ENCODE measurements at places on chromosomes 1 and 21.

DNA sequence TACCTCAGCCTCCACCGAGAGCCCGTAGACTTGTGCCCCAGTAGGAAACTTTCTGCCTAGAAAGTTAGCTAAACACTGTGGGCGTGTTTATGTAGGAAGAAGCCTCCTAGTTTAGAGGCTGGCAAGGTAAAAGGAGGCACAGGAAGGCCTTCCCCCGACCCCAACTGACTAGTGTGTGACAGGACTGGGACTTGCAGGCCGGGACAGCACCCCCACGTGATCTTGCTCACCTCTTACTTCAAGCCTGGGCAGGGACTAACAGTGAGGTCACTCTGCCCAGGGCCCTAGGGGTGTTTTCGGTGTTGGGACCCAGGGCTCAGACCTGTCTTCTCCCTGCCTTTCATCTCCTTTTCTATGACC lies 392 bp upstream of the TAGLN2 start:
- DNase-seq = no peak

GRCh38 chr1:3477241-3477995 lies 23.0 kb downstream of the ARHGEF16 start:
- DNase-seq = no peak

- DNase-seq = no peak
Measured at GRCh38 chr1:110190282-110190929, 19.7 kb upstream of the KCNC4 start.

- DNase-seq = no peak
Measured at GRCh38 chr1:53380296-53380695, 52.4 kb upstream of the LRP8 start.

GRCh38 chr1:18032172-18032859 lies 75.3 kb upstream of the IGSF21 start:
- no peak for DNase-seq

DNA sequence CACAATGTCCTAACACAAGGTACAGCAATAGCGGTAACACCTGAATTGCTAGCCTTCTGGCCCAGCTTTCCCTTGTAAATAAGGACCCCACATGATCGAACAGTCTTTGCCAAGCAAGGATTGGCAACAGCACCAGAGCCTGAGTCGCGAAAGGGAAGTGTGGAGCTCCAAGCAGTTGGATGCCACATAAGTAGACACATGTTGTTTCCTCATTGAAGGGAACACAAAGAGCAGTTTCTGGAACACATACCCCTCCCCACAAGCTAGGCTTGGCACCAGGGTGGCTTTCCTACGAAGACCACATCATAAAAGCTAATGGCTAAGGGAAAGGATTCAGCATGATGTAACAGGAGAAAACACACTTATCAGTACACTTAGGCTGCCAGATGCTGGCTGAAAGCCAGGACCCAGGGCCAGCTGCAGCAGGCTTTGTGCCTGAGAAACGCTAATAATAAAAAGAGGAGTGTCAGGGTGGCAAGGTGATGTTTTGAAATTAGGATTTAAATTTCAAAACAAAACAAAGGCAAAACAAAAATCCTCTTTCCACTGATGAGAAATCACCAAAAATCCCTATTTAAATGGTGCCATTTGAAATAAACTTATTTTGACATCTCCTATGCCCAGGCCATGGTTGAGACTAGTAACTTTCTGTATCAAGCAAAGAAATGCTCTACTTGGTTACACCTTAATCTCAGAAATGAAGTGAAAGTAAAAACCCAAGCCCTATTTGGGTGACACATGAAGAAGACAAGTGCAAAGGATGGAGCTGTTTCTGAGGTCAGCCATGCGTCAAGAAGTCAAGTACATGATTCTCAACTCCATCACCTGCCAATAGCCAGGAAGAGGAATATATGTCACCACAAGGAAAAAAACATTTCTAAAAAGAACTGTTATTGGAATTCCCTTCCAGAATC lies 11.9 kb upstream of the CPLANE2 start:
- DNase-seq = no peak

DNA sequence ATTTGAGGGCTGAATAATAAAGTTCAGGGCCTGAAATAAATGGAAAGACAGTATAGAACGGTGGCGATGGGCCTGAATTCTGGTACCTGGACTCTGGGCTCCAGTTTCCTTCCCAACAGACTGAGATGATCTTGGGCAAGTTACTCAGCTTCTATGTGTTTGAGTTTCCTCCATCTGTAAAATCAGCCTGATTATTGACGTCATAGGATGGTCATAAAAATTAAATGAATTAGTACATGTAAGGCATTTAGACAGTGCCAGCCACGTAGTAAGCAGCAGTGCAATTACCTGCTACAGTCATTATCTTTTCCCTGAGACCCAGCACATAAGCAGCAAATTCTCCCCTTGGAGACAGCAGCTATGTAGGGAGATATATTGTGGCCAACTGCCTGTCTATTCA lies 260.9 kb downstream of the NTNG1 start:
- DNase-seq = no peak

DNA sequence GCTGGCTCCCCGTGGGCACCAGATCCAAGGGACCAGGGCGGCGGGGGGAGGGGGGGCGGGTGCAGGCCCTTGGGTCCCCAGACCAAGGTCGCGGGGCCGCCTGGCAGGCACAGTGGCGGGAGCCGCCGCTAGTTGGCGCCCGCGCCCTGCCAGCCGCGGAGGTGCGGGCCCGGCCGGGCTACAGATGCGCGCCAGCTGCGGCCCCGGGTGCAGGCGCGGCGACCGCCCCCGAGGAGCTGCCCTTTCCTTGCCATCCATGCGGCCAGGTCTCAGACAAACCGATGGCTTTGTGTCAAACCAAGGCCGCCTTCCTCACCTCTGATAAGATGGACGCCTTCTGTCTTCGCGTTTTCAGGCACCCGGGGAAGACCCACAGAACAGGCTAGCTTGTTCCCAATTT lies 2.2 kb upstream of the RUNX3 start:
- DNase-seq = no peak

GRCh38 chr1:217333939-217334338 lies 297.0 kb downstream of the GPATCH2 start:
- DNase-seq = no peak

- no peak for DNase-seq
Measured at GRCh38 chr21:42426424-42426823, 22.7 kb downstream of the UBASH3A start.

DNA sequence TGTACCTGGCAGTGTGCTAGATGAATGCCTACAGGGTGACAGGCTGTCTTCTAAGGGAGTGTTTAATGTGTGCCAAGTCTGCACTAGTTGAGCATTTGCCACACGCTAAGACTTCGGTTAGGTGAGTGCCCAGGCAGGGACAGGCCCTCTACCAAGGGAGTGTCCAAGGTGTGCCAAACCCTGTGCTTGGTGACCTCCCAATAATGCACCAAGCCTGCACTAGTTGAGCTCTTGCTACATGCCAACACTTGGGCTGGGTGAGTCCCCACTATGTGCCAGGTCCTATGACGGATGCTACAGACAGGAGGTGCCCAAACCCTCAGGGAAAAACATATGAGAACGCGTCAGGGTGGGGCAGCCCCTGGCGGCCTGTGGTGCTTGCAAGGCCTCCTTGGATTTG lies 10.8 kb downstream of the SLC6A9 start:
- no peak for DNase-seq

GRCh38 chr1:167880580-167881021 lies 33.3 kb downstream of the ADCY10 start:
- no peak for DNase-seq

DNA sequence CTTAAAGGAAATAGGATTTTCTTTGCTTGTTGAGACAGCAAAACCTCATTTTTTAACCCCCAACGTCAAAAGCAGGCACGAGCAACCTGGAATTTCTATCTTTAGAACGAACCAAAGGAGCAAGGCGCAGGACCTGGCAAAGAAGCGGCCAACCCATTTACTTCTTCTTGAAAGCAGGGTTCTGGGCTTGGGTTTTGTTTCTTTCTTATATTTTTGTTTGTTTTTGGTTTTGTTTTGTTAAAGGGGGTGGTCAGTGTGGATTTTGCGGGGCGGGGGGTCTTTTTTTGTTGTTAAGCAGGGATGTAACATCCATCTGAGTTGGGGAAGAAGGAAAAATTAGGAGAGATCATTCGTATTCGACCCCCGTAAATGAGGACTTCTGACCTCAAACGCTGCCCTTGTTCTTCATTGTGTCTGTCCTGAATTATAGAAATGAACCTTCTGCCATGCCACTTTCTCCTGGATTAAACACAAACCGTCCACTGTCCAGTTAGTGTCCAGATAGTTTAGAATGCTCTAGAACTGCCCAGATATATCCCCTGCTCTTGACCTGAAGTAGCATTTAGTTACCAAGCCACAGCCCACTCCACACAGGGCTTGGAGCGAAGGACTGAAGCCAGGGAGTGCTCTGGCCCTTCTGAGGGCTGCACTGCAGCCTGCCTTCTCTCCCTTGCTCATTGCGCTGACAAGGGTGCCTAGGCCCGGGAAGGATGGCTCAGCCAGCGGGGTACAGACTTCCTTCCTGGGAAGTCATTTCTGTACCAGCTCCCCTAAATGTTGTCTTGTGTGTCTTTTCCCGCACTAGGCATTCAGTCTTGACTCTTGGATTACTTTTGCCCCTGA lies 909 bp upstream of the APP start:
- no peak for DNase-seq

- no peak for DNase-seq
Measured at GRCh38 chr21:44471996-44472395, 16.7 kb downstream of the LRRC3 start.

- DNase-seq = no peak
Measured at GRCh38 chr1:24379733-24380315, 33.8 kb downstream of the STPG1 start.

GRCh38 chr1:45673956-45674355 lies 12.4 kb downstream of the GPBP1L1 start:
- DNase-seq = no peak

- no peak for DNase-seq
Measured at GRCh38 chr1:210437781-210438180, 109.1 kb downstream of the HHAT start.

DNA sequence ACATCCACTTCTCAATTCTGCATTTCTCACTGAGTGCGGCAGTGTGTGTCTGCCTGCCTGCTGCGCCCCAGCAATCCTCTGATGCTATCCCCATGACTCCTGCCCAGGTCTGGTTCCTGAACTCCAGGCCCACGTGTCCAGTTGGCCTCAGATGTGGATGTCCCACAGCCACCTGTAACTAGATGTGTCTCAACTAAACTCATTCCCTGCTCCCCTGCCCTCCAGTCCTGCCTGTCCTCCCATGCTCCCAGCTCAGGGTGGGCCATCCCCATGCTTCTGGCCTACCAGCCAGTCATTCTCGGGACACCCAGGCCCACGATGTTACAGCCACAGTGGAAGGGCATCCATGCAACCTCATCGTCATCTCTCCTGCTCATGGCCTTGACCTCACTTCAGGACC lies 76.8 kb downstream of the STUM start:
- no peak for DNase-seq

DNA sequence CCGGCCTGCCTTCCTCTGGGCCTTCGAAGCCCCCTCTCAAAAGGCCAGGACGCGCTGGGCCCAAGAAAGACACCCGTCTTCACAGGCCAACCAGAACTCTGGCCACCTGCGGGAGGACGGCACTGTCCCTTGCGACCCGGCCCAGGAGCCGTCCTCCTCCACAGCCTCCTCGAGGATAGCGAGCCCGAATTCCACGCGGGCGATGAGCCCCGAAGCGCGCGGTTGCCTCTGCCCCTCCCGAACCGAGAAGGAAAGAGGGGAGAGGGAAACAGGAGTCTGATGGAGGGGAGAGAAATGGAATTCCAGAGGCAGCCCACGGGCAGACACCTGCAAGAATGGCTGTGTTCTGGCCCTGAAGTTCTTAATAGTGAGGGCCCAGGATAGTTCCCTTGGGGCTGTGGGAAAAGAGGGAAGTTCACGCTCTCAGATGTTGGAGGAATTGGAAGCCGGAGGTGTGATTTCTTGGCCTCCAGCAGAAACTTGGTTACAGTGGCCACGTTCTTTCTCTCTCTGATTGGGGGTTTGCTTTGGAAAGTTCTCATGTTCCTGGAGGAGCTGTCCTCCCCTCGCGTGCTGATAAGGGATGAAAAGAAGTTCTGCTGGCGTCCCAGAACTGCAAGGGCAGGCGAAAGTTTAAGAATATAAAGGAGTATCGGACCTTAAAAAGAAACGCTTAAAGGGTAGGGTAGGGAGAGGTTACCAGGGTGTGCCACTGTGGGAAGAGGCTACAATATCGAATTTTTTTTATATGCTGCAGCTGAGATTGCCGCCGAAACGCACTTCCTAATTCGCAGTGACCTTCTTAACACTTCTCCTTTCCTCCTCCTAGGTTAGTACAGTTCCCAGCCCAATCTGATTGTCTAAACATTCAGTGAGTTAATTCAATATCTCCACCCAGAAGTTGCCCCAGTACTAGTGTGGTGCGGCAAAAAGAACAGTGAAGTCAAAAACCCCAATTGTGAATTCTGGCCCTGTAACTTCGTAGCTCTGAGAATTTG lies 5.8 kb upstream of the SLC44A5 start:
- no peak for DNase-seq

GRCh38 chr1:165387961-165388360 lies 31.4 kb upstream of the LMX1A start:
- no peak for DNase-seq

DNA sequence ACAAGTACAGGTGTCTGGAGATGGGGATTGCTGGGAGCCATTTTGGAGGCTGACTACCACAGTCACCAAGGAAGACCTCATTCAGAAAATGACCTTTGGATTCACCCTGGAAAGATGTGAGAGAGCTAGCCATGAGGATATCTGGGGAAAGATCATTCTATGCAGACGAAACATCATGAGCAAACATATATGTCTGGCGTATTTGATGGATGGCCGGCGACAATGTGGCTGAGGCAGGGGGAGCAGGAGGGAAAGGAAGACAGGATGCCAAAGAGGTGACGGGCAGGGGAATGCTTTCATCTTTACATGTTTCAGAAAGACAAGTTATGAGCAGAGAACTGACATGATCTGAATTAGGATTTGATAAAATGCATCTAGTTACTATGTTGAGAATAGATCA lies 61.5 kb upstream of the SOX13 start:
- no peak for DNase-seq

DNA sequence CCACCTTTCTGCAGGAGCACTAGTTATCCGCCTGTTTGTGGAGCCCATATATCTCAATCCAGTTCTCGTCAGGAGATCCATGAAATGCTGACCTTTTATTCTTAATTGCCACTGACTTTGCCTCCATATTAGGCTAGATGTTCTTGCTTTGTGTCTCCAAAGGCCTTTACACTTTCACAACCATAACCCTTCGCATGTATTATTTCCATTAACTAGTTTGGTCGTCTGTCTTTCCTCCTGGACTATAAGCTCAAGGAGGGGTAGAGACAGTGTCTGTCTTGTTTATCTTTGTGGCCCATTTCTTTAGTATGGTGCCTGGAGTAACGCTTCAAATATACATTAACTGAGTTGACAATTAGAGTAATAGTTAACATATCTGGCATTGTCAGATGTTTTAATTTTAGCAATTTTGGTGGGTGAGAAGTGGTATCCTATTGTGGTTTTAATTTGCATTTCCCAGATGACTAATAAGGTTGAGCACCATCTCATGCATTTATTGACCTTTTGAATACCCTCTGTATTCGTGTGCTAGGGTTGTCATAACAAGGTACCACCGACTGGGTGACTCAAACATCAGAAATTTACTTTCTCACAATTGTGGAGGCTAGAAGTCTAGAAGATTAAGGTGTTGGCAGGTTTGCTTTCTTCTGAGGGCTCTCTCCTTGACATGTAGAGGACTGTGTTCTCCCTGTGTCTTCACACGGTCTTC lies 21.7 kb upstream of the IL12RB2 start:
- no peak for DNase-seq

GRCh38 chr1:19007491-19008441 lies 51.3 kb upstream of the IFFO2 start:
- DNase-seq = no peak
